ENCODE measurements at places on chromosomes 3 and 15.

DNA sequence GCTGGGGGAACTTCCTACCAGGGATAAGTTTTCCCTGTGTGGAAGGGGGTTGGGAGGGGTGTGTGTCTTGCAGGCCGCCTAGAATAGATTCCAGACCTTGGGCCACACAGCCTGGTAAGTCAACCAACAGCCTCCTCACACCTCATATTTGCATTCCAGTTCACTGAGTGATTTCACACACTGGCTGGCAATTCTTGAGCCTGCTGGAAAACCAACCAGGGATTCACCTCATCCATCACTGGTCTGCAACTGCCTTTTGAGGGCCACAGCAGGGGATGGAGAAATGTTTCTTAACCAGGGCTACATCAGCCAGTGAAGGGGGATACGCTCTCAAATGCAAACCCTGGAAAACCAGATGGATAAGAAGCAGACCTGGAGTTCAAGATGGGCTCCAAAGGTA is 2.0 kb downstream of the FSTL1 start:
- no peak for DNase-seq

GRCh38 chr3:64195789-64196188 is 29.5 kb downstream of the PRICKLE2 start:
- DNase-seq: no peak

- no peak for DNase-seq
Observed at GRCh38 chr15:92681141-92681631, 25.6 kb upstream of the FAM174B start.

DNA sequence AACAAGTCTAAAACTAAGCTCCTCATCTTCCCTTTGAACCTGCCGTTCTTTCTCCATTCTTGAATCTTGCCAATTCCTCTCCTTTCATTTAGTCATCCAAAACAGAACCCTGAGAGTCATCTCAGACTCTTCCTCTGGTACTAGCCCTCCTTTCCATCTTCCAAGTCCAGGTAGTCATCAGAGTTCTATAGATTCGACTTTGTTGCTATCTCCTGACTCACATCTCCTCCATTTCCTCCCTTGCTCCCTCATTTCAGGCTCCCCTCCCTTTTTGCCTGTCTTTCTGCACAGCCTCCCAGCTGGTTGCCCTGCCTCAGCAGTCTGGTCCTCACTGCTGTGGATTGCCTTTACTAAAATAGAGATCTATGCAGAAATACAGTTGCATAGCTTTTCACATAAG is 4.7 kb downstream of the ATG7 start:
- no peak for DNase-seq

GRCh38 chr3:162398554-162398953 is 901.9 kb downstream of the OTOL1 start:
- no peak for DNase-seq

GRCh38 chr3:58494107-58494506 is 2.2 kb downstream of the KCTD6 start:
- no peak for DNase-seq

DNA sequence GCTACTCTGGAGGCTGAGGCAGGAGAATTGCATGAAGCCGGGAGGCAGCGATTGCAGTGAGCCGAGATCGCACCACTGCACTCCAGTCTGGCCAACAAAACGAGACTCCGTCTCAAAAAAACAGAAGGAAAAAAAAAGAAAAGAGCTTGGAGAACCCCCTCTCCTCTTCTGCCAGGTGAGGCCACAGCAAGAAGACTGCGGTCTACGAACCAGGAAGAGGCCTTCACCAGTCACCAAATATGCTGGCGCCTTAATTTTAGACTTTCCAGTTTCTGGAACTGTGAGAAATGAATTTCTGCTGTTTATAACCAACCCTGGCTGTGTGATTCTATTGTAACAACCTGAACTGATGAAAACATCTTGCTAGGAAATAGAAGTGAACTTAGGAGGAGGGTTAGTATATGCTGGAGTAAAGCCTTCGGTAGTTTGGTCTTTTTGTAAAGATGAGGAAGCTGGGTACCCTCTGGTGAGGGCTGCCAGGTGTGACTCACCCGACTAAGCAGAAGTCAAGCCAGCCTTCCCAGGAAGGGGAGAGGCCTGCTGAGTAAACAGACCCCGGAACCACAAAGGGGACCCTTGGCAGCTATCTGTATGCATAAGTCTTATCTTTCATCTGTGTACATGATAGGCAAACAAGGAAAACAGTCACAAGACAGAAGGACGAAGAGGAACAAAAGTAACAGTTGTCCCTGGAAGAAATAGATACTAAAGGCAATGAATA is 78.7 kb downstream of the KLF13 start:
- DNase-seq: no peak

DNA sequence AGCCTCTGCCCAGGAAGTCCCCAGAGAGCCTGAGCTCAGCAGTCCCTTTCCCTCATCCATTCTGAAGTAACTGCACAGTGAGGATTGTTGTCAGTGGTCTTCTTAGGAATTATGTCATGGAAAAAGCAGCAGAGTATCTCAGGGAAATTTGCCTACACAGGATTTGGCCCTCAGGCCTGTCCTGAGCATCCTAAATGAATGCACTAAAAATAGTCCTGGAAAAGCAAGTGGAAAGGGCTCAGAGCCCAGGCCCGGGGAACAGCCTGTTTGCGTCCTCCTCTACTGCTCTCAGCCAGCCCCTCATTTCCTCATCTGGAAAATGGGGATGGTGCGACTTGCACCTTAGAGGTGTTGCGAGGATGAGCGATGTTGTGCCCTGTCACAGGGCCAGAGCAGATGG is 21.6 kb downstream of the LYSMD4 start:
- DNase-seq: no peak

GRCh38 chr3:156535162-156535627 is 19.7 kb downstream of the SSR3 start:
- DNase-seq: no peak

- no peak for DNase-seq
Observed at GRCh38 chr3:58107597-58107996, 99.4 kb downstream of the FLNB start.

GRCh38 chr3:73141525-73141924 is 80.1 kb downstream of the EBLN2 start:
- DNase-seq: no peak

DNA sequence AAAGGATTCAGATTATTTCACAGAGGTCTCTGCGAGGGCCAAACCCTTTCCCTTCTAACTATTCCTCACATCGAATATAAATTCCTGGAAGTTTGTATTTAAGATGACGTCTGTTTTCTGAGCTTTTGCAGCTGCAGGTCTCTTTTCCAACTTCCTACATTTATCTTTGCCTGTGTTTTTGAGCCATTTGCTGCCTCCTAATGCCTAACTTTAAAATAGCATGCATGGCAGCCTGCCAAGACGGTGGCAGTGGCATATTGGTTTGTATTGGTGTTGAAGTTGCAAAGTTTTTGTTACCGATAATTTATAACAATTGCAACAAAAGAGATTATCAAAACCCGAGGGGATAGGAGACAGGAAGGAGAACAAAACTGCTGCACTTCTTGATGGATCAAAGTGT is 187.1 kb upstream of the DNAJC19 start:
- DNase-seq: no peak

DNA sequence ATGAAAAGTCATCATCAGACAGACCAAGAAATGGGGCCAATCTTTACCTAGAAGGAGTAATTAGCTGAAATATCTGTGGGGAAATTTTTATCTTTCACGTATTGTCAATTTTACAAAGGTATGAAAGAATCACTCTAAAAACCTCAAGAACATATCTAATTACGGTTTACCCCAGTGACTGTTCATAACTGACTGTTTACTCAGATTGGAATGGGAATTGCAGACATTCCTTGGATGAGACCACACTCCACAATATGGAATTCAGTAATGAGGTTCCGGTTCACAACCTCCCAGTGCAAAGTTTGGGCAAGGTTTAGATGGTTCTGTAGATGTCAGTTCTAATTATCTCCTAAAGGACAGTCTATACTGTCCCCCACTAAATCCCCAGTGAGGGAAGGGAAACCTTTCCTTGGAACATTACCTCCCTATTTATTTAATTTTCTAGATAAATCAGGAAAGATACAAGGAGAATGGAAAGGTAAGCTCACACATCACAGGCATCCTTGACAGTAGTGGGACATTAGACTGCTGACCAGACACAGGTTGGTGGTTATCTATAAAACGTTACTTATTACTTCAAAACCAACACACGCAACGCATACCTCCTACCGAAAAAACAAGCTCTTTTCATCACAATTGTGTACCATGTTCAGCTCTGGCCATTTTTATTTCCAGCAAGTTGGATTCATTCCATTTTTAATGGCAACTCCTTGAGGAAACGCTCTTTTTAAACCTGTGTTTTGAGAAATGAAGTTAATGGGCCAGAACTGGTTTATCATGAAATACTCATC is 129.9 kb downstream of the RORA start:
- no peak for DNase-seq

- DNase-seq: no peak
Observed at GRCh38 chr3:111763001-111763471, 96.0 kb upstream of the PHLDB2 start.

- DNase-seq: no peak
Observed at GRCh38 chr15:60374628-60375081, 23.1 kb downstream of the ANXA2 start.

DNA sequence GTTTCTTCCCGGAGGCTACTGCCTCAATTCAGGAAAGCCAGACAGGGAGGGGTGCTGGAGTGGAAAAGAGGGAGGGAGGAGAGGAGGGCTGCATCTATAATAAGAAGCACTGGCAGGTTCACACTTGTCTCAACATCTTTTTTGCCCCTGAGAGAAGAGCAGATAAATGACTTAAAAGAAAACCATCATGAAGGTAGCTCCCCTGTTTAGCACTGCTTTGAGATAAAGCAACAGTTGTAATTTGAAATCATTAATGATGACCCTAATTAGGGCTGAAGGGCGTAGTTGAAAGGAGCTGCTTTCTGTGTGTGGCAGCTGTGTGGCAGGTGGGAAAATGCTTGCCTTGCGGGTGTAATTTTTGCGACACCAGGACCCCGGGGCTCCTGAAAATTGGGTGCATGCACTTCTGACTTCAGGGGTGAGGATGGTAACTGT is 222.8 kb upstream of the IL12A start:
- no peak for DNase-seq

GRCh38 chr15:34266751-34267150 is 41.9 kb downstream of the EMC4 start:
- no peak for DNase-seq

- DNase-seq: peak; percentile 53
Observed at GRCh38 chr3:169812332-169813235, at the start of the genes LRRC34 and LRRIQ4. TSS of gene LRRC34 (minus strand) at chr3:169812904. CDS start at chr3:169812548, 356 bp downstream. TSS of gene LRRIQ4 (plus strand) at chr3:169812870. CDS start at chr3:169821922, 9,052 bp downstream.

DNA sequence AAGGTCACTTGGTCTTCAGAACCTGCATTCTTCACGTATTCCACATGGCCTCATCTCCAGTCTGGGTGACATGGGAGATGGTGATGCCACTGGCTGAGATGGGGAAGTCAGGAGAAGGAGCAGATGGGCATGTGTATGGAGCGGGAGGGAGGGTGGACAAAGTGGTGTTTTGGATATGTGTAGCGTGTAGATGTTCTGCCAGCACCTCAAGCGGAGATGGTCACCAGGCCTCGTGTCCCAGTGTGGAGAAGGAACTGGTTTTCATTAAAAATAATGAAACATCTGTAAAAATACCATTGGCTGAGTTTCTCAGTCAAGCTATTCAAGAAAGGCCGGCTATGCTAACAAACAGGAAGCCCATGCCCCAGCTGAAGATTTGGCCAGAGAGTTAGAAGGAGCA is 26.2 kb downstream of the LARP6 start:
- no peak for DNase-seq

- no peak for DNase-seq
Observed at GRCh38 chr15:81098349-81098748, 35.7 kb upstream of the CFAP161 start.

DNA sequence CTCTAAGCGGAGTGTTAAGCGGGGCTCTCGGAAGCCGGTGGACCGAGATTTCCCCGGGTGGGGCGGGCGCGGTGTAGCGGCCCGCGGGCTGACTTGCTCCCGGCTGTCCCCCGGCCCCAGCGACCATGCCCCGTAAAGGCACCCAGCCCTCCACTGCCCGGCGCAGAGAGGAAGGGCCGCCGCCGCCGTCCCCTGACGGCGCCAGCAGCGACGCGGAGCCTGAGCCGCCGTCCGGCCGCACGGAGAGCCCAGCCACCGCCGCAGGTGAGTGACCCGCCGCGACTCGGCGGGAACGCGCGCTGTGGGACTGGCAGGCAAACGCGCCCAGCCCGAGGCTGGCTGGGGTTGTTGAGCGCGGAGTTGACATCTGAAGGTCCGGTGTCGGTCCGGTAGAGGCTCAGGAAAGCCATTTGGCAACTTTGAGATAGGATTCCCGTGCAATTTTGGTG is 1.3 kb downstream of the SMC4 start:
- no peak for DNase-seq
